ENCODE measurements at places on chromosomes 13 and 19. TPM values are rescaled to one million over a fixed set of nuclear protein-coding genes. Genes with fewer than 3 reads are reported as not detected.

The GRIN3B gene
- total RNA-seq = not detected

The UBE2L5 gene
- not detected for total RNA-seq

The TTC9B gene
- total RNA-seq = not detected

The KCNN4 gene
- total RNA-seq = 68.4 TPM

The CGB3 gene
- total RNA-seq = not detected

The IZUMO2 gene
- not detected for total RNA-seq

The TICAM1 gene
- 16.5 TPM for total RNA-seq

The MRPS31 gene
- total RNA-seq = 28.4 TPM

The ZNF729 gene
- total RNA-seq = not detected

The STAP2 gene
- total RNA-seq = 8.1 TPM

The ZNF253 gene
- 6.1 TPM for total RNA-seq

The SIGLEC10 gene
- not detected for total RNA-seq

The ELSPBP1 gene
- total RNA-seq = not detected

The ZNF565 gene
- total RNA-seq = 2.2 TPM

The RAB20 gene
- 1.4 TPM for total RNA-seq

The JSRP1 gene
- 0.55 TPM for total RNA-seq

The FAM98C gene
- 21.5 TPM for total RNA-seq

The LAIR1 gene
- total RNA-seq = 5.2 TPM

The TMPRSS9 gene
- total RNA-seq = not detected

The CBY2 gene
- total RNA-seq = not detected

The ERICH4 gene
- total RNA-seq = not detected

The CNN1 gene
- not detected for total RNA-seq

The ZNF709 gene
- 1.9 TPM for total RNA-seq

The ZNF571 gene
- 3.5 TPM for total RNA-seq

The SLC1A6 gene
- not detected for total RNA-seq

The VSTM1 gene
- not detected for total RNA-seq

The MATK gene
- 12.7 TPM for total RNA-seq

The PLK5 gene
- not detected for total RNA-seq

The ZNF730 gene
- 0.81 TPM for total RNA-seq

The C19orf18 gene
- not detected for total RNA-seq

The FLT1 gene
- total RNA-seq = 21.8 TPM

The KCNK6 gene
- 4.7 TPM for total RNA-seq

The ZNF98 gene
- total RNA-seq = not detected

The MYO1F gene
- 2.0 TPM for total RNA-seq

The PDCD5 gene
- 233 TPM for total RNA-seq

The CBARP gene
- total RNA-seq = 0.77 TPM

The COX6B1 gene
- total RNA-seq = 512 TPM

The NEK5 gene
- 0.14 TPM for total RNA-seq

The KL gene
- total RNA-seq = 0.49 TPM

The ZNF682 gene
- total RNA-seq = 8.1 TPM

The TTYH1 gene
- not detected for total RNA-seq

The ARRDC5 gene
- total RNA-seq = not detected

The ATP8A2 gene
- 0.24 TPM for total RNA-seq

The HS6ST3 gene
- total RNA-seq = not detected

The ZNF132 gene
- total RNA-seq = 2.9 TPM

The KCNRG gene
- not detected for total RNA-seq

All from activated naive CD4-positive, alpha-beta T cell treated with anti-CD3 and anti-CD28 coated beads for 36 hours (primary cell).